CD4-positive, alpha-beta T cell (primary cell): ENCODE measurements at places on chromosomes 11 and 22.

DNA sequence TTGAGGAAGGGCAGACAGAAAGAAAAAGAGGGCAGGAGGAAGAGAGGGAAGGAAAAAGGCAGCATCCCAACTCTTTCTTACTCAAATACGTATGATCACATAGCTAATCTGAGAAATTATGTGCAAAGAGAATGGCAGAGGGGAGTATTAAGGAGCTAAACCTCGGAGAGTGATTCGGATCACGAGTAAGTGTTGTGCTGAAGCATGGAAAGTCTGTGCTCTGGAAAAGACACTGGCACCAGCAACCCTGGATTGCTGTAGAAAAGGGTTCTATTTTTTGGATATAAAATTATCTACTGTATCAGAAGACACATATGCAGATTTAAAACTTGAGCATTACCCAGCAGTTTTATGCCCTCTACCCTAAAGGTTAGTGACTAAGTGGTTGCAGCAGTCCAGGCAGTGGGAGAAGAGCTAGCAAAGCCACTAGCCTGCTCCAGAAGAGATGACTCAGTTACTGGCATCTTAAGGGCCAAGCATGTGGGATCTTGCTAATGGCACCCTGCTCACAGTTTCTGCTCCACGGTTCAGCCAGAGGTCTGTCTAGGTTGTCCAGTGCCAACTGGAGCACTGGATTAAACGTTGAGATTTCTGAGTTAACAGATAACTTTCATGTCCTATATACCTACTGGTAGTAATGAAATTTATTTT is 151.7 kb downstream of the SWAP70 start:
- DNase-seq: no peak

- DNase-seq: peak; percentile 94
Measured at GRCh38 chr11:108121274-108122155, at the start of gene ACAT1. Gene ACAT1, plus strand, starts transcription at chr11:108121567. Its CDS starts 40 bp downstream, at chr11:108121607.

- DNase-seq: no peak
Measured at GRCh38 chr11:106745941-106746340, 272.3 kb downstream of the GUCY1A2 start.

GRCh38 chr11:43927925-43928707 is 14.3 kb upstream of the C11orf96 start:
- DNase-seq: no peak

- no peak for DNase-seq
Measured at GRCh38 chr11:115421352-115421991, 82.7 kb downstream of the CADM1 start.

GRCh38 chr22:50505276-50505775 is 2.2 kb downstream of the LMF2 start:
- DNase-seq: no peak

DNA sequence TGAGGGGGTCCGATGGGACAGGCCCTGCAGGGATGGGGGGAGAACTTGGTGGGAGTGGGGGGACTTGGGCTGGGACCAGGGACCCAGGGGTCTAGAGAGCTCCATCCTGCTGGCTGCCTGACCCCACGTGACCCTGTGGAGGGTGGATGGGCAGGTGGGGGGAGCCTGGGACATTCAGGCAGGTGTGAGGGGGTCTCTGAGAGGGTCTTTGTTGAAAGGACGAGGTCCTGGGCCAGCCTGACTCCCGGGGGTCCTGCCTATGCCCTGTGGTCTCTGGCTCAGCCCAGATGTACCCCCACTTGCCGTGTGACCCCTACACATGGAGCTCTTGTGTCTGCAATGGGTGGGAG is 7.5 kb downstream of the LRRC56 start:
- DNase-seq: no peak

DNA sequence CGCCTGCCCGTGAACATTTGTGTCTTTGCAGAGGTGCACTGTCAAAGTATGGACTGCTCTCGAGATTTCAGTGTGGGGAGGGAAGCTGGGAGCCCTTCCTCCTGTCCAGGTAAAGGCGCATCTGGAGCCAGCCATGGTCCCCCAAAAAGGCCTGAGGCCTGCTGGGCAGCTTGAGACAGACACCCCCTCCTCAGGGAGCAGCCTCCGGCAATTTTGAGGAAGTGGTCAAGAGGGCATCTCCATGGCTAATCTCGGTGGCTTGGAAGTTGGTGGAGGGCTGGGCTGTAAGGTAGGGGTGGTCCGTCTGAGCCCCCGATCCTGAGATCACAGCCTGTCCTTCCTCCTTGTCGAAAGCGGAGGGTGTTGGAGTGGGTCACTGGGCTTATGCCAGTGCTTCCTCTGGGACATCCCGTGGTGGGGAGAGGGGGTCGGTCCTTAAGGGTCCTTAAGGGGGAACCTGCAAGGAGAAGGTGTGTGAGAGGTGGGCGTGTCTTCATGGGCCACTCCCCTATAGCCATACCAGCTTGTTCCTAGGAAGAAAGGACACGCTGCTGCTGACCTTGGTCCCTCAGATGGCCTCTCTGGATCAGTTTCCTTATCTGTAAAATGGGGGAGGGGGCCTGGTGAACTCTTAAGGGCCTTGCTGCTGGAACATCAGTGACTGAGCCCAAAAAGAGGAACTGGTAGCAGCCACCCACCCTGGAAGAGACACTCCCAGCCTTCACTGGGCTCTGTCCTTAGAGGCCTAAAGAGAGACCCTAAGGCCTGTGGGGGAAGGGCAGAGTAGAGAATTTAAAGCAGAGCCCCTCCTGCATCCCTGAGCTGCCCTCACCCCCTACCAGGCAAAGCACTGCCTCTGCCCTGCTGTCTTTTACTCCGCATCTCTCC is 2.6 kb downstream of the KCNC1 start:
- no peak for DNase-seq

GRCh38 chr11:33880979-33881378 is 10.9 kb downstream of the LMO2 start:
- no peak for DNase-seq

GRCh38 chr11:107847184-107847583 is 11.4 kb downstream of the SLC35F2 start:
- no peak for DNase-seq

- DNase-seq: peak; percentile 30
Measured at GRCh38 chr11:60924110-60924905, at the start of gene TMEM132A. Gene TMEM132A, plus strand, starts transcription at chr11:60924460. Its CDS starts 174 bp downstream, at chr11:60924634.

GRCh38 chr11:110290591-110291334 is 5.7 kb downstream of the RDX start:
- no peak for DNase-seq

DNA sequence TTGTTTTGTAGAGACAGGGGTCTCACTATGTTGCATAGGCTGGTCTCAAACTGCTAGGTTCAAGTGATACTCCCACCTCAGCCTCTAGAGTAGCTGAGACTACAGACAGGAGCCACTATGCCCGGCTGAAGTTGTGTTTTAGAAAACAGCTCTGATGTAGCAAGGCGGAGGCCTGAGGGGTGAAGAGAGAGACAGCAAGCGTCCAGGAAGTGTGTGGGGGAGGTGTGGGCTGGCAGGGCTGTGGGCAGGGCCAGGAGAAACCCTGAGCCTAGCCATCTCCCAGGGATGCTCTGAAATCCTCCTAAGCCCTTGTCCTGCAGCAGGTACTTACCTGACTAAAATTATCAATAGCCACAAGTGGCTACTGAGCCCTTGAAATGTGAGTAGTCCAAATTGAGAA is 16.1 kb upstream of the RPS3 start:
- DNase-seq: peak; percentile 52

GRCh38 chr22:17754233-17754925 is 19.9 kb downstream of the BID start:
- DNase-seq: no peak

DNA sequence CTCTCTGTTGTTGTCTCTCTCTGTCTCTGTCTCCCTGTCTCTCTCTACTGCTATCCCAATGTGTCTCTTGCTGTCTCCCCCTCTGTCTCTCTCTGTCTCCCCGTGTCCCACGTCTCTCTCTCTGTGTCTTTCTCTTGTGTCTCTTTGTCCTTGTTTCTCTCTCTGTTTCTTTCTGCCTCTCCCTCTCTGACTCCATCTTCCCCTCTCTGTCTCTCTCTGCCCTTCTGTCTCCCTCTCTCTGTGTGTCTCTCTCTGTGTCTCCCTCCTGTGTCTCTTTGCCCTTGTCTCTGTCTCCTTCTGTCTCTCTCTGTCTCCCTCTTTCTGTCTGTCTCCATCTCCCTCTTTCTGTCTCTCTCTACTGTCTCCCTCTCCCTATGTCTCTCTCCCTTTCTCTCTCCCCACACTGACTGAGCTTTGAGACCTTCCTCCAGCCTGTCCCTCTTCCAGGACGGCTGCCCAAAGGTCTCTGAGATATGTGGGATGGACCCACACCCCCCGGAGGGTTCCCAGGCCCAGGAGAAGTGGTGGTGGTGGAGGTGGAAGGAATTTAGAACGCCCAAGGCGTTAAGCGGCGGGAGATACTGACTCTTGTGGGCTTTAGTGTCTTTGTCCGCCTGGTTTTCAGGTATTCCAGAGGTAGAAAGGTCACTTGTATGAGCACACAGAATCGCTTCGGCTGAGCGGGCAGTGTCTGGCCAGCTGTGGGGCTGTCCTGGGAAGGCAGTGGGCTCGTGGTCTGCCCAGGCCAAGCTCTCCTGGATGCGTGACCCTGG is 65.5 kb upstream of the CCND1 start:
- no peak for DNase-seq

GRCh38 chr11:85941380-85941973 is 86.3 kb downstream of the CCDC83 start:
- DNase-seq: no peak

DNA sequence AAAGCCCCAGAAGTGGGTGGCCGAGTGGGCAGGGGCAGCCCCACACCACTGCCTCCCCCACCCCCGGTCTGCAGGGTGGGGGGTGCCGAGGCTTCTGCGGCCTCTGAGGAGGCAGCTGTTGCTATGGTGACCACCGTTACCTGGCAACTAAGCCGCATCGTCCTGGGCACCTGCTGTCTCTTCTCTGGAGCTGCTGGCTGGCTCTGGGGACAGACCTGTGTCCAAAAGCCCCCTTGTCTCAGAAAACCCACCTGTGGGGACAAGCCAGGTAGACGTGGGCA is 79.9 kb upstream of the PRR5 start:
- DNase-seq: peak; percentile 30

DNA sequence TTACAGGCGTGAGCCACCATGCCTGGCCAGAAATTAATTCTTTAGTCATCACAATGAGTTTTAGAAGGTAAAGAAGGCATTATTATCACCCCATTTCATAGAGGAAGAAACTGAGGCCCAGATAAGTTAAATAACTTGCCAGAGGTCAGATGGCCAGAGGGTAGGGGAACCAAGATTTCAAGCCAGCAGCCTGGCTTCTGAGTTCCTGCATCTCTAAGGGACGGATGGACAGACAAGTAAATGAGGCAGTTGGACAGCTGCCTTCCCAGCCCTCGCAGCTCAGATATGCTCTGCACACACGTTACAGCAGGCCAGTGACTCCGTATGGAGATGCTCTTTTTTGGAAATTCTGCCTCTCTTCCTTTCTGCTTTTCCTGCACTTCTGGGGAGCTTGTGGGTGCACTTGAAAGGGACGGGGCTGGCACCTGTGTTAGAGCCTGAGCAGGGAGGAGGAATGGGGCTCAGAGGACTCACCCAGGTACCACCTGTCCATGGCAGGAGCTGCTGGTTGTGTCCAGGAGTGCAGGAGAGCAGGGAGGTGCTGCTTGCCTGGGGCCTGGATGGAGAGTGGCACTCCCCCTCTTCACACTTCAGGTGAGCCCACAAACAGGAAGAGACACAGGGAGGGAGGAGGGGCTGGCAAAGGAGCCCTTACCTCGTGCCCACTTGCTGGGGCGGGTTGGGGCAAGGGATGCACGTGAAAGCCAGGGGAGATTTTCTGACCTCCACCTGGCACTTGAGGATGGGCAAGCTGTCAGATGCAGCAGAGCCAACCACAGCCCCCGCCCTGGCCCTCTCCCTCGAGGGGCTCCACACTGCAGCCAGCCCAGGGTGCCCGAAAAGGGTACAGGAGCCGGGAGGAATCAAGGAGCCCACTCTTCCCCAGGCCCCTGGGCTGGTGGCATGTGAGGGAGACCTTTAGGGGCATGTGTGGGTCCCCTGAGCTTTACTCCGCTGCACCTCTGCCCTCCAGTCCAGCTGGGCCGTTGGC is 3.3 kb upstream of the FXYD2 start:
- no peak for DNase-seq

GRCh38 chr22:30398685-30399680 is 2.2 kb downstream of the SEC14L2 start:
- no peak for DNase-seq

GRCh38 chr22:39173787-39174497 is 21.5 kb upstream of the CBX7 start:
- no peak for DNase-seq

- no peak for DNase-seq
Measured at GRCh38 chr22:19717181-19717580, 2.9 kb downstream of the SEPTIN5 start.

- DNase-seq: no peak
Measured at GRCh38 chr11:36425561-36426081, 84.5 kb downstream of the TRAF6 start.

DNA sequence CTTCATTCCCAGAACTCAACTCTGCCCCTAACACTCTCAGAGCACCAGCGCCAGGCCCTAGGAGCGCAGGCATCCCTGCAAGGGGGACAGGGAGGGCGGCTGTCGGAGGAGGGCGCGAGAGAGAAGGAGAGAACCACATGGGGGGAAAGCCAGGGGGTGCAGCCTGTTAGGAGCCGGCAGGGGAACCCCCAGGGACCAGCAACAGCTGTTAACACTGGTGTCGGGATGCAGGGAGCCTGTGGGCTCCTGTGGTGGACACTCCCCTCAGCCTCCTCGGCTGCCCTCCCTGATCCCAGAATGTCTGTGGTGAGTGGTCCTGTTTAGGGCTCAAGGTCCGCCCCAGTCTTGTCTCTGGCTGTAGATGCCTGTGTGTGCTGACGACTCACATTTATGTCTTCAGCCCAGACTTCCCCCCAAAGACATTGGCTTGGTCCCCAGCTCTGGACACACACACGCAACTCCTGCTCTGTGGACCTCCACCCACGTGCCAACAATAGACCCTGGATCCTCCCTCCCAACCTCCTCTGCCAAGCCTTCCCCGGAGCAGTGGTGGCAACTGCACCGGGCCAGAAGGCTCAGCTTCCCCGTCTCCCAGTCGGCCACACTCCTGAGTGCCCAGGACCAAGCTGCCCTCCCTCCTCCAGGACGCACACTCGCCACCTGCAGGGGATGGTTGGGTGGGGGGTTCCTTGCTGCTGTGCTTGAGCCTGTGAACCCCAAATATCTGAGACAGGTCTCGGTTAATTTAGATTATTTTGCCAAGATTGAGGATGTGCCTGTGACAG is 817 bp upstream of the IFITM5 start:
- peak; percentile 44 for DNase-seq

- DNase-seq: no peak
Measured at GRCh38 chr22:38955250-38955905, 2.0 kb upstream of the APOBEC3A start.
